ENCODE measurements at places on chromosomes 5 and 9. TPM values are rescaled to one million over a fixed set of nuclear protein-coding genes. Genes with fewer than 3 reads are reported as not detected.

GRCh38 chr5:14723701-14724132, 59.2 kb downstream of the OTULIN start:
- DNase-seq, result no peak

KIF27 gene
- 21.7 TPM for total RNA-seq

DNA sequence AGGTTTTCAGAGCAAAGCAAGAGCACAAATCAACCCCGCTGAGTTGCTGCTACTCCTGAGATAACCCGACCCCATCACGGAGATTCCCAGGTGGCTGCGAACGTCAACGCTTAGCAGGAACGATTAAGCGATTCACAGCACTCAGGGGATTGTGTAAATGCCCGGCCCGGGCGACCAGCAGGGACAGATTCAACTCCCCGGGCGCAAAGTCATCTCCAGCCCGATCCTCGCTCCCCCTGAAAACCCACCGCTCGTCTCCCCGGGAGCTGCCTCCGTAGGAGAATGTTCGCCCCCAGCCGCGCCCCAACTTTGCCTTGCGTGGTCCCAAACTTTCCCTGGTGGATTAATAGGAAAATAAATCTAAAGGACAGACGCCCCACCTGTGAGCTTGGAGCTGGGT, 685 bp downstream of the SLC24A2 start:
- DNase-seq, result no peak

DNA sequence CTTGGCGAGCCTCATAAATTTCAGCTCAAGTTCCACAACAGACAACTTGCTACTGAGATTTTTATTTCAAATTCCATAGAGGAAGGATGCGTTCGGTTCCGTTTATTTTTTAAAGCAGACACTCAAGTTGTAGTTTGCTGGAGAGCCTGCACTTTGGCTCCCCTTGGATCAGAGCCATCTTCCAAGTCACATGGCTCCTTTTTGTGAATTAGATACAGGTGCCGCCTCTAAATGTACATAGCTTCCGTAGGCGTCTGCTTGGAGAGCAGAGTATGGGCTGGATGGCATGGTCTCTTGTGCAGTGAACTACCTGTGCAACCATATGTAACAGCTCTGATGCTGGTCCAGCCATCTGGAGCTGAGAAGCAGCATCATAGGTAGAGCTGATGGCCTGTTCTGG, 73.9 kb upstream of the WWC1 start:
- no peak for DNase-seq

REEP2 gene
- 1.4 TPM for total RNA-seq

DNA sequence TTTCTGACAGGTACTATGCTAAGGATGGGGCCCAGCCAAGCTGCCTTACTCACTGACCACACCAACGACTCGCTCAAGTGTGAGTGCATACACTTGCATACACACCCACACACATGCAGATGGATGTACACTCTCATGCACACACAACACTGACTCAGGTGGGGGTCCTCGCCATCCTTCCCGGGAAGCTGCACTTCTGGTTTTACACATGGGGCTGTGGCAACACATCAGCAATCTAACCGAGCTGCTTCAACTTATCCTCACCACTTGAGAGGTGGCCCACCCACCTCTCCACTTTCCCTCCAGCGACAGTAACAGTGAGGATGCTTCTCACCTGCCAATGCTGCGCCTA, 67.2 kb upstream of the SLC25A51 start:
- DNase-seq, result no peak

DNA sequence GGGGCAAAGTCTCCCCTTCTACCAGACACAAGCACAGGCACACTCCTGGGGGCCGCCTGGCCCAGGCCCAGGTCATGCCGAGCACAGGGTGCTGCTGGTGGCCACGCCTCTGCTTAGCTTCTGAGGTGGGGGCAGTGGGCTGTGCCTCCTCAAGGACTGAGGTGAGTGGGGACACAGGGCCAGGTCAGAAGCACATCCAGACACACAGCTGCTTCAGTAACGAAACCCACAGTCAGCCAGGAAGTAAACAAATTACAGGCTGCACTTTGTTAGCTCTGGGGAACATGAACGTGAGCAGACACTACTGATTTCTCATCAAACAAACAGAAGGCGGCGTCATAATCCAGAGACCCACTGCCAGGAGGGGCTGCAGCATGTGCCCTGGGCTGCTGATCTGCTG, 192.4 kb downstream of the HSPA4 start:
- no peak for DNase-seq

DNA sequence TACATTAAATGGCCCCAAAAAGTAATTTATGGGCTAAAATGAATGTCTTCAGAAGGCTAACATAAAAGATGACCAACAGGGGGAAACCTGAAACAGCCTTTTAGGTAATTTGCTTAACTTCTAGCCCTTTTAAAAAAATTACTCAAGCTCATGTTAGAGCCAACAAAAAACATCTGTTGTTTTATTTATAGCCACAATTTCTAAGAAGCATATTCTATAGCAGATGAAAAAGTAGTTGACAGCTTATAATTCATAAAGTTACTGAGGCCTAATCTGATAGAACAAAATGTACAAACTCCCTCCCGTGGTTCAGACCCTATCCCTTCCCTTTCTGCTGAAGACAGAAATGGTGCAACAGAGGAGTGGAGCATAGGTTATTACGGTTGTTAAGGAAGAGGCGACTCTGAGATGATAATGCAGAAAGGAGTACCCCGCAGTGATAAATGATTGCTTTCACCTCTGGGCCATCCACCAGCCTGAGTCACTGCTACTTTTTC, 46.1 kb downstream of the PIK3R1 start:
- no peak for DNase-seq

SLIT3 gene
- total RNA-seq, result 82.6 TPM

FOXD4 gene
- total RNA-seq, result 3.4 TPM

DNA sequence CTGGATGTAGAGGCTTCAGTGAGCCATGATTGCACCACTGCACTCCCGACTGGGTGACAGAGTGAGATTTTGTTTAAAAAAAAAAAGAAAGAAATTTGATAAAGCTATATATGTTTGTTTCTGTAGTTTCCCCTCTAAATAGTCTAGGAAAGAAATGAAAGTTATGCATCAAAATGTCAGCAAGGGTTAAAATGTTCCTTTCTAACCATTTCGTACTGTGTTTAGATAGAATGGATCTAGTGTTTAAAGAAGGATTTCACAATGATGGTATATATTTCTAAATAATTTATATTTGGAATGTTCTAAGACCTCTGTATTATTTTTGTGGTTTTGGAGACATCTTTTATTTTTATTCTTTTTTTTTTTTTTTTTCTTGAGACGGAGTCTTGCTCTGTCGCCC, 22.7 kb downstream of the TEK start:
- DNase-seq, result no peak

SPATA31A3 gene
- total RNA-seq, result 2.2 TPM

DNA sequence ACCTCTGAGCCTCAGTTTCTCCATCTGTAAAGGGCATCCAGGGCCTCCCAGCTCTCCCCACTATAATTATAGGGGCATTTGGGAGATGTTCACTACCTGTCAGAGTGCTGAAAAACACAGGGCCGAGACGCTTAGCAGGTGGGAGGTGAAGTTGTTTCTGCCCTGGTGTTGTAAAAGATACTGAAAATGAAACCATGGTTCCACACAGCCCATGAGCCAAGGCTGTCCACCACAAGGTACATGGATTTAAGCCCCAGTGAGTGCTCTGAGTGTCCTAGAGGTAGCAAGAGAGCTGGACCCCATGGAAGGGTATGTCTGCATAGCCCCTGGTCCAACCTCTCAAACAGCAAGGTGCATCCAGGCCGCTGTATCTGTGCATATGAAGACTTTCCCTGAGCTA, 137.5 kb downstream of the C5orf15 start:
- DNase-seq, result no peak

GRCh38 chr9:18421391-18421790, 52.6 kb upstream of the ADAMTSL1 start:
- DNase-seq, result no peak

DNA sequence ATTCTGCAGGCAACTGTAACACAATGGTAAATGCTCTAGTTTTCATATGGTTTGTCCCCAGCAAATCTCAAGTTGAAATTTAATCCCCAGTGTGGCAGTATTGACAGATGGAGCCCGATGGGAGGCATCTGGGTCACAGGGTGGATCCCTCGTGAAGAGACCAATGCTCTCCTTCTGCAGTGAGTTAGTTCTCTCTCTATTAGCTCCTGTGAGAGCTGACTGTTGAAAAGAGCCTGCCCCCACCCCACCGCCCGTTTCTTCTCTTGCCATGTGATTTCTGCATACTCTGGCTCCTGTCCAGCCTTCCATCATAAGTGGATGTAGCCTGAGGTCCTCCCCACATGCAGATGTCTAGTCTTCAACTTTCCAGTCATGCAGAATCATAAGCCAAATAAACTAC, 27.0 kb downstream of the IARS1 start:
- DNase-seq, result no peak

GRCh38 chr5:9124071-9124470, 421.8 kb downstream of the SEMA5A start:
- DNase-seq, result no peak

GRCh38 chr9:93295031-93295430, 111.1 kb downstream of the WNK2 start:
- DNase-seq, result peak; percentile 15

COQ4 gene
- 20.9 TPM for total RNA-seq

- DNase-seq, result no peak
Observed at GRCh38 chr9:76716085-76716672, 48.1 kb upstream of the PCA3 start.

DNA sequence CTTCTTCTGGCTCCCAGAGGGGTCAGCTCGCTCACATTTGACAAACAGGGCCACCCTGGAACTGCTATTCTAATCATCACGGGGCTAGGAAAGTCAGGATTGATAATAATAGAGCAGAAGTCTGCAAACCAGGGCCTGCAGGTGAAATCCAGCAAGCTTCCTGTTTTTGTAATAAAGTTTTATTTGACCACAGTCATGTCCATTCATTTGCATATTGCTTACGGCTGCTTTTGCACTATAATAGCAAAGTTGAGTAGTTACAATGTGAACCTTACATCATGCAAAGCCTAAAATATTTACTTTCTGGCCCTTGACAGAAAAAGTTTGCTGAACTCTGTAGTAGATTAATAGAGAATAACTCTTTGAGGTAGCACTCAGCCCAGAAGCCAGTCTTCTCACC, 63.2 kb upstream of the CTXN3 start:
- no peak for DNase-seq

PPP2R2B gene
- total RNA-seq, result 5.1 TPM

GRCh38 chr5:55920784-55921183, 69.6 kb downstream of the IL31RA start:
- DNase-seq, result no peak

DNA sequence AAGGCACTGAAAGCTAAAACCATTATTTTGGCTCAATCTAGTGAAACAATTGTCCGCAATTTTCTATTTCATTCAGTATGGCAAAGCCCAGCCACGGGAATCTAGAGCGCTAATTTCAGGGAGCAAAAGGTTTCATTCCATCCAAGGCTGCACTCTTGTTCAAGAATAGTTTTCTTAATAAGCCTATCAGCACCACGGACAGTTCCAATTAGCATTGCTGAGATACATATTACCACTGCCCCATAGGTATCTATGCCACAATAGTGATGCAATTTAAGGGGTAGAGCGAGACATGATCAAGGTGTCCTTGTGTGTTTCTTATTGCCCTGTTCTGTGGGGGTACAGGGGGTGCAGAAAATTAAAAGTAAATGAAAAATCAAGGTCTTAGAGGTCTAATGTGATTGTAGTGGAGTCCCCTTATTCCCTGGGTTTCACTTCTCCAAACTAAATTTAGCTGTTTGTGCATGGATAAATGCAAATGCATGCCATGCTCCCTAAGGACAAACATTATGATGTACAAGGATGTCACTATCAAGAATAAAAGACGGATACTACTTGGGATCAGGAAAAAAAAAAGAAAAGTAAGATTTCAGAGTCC, 45.5 kb downstream of the SPOCK1 start:
- DNase-seq, result peak; percentile 53

OR1B1 gene
- 0.72 TPM for total RNA-seq

DNA sequence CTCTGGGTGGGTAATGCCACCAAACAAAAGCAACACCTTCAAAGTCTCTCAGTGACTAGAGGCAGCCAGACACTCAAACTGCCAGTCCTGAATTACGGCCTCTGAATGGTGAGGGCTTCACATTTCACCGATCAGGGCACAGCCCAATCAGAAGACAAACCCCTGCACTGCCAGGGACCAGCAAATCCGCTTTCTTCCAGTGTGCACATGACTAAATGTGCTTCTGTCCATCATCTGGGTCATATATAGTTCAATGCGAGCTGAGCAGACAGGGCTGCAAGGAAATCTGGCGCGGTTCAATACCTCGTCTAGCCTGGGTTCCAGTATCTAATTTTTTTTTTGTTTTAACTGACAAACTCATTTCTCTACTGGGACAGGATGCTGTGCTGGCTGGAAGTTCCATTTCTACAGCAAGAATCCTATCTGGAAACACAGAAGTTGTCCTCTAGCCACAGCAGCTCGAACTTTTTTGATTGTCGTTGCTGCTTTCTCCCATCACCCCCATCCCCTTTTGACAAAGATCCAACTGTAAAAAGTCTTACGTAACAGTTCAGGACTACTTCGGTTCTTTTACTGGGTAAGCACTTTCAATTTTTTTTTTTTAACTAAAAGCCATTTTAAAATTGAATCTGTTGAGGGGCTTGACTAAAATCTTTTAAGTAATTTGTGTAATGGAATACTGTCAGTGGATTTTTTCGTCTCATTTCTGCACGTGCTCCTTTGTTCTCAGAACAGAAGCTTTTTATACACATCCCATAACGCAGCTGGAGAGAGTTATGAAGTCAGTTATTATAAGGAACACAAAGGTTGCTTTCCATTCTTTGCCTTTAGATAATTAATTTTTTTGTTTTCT, 112.7 kb downstream of the NR6A1 start:
- DNase-seq, result peak; percentile 97

CEL gene
- total RNA-seq, result not detected

GRCh38 chr5:58300346-58300895, 159.5 kb downstream of the PLK2 start:
- DNase-seq, result no peak

DNA sequence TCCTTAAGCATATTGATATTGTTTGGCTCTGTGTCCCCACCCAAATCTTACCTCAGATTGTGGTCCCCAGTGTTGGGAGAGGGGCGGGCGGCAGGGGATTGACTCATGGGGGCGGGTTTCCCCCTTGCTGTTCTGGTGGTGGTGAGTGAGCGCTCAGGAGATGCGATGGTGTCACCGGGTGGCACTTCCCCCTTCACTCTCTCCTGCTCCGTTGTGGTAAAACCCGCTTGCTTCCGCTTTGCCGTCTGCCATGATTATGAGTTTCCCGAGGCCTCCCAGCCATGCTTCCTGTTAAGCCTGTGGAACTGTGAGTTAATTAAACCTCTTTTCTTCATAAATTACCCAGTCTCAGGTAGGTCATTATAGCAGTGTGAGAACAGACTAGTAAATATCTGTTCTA, 229.1 kb downstream of the IRX2 start:
- no peak for DNase-seq

GRCh38 chr5:88034520-88034919, 234.1 kb downstream of the TMEM161B start:
- DNase-seq, result no peak

GRCh38 chr5:112473989-112474388, 54.9 kb upstream of the EPB41L4A start:
- DNase-seq, result no peak

GRCh38 chr9:35757892-35758275, 3.8 kb upstream of the MSMP start:
- no peak for DNase-seq

All from umbilical cord (tissue), 2 donors.